G401 (cell line): ENCODE measurements at places on chromosomes 12 and 14.
A peak's percentile ranks its signal among the peaks of the same experiment; 100 is the strongest.

DNA sequence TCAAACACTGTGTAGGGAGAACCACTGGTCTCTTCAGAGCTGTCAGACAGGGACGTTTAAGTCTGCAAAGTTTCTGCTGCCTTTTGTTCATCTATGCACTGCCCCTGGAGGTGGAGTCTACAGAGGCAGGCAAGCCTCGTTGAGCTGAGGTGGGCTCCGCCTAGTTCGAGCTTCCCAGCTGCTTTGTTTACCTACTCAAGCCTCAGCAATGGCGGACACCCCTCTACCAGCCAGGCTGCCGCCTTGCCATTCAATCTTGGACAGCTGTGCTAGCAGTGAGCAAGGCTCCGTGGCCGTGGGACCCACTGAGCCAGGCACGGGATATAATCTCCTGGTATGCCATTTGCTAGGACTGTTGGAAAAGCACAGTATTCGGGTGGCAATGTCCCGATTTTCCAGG, 24.6 kb upstream of the YBX3 start:
- DNase-seq, result no peak

- no peak for DNase-seq
These were observed 126.4 kb downstream of the CCER1 start for GRCh38 chr12:90828621-90829020.

GRCh38 chr14:20632448-20632830, 9.1 kb downstream of the OR6S1 start:
- no peak for DNase-seq

DNA sequence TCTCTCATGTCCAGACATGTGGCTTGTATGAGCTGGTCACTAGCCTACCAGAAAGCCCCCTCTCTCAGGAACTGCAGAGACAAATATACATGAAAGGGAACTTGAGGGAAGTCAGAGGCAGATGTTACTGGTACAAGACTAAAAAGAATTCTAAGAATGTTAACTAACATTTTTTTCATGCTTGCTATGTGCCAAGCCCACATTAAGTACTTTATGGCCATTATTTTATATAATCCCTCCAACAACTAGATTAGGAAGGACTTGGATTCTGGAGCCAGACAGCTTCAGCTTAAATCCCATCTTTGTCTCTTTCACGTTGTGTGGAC, 24.6 kb downstream of the TTC9 start:
- no peak for DNase-seq

DNA sequence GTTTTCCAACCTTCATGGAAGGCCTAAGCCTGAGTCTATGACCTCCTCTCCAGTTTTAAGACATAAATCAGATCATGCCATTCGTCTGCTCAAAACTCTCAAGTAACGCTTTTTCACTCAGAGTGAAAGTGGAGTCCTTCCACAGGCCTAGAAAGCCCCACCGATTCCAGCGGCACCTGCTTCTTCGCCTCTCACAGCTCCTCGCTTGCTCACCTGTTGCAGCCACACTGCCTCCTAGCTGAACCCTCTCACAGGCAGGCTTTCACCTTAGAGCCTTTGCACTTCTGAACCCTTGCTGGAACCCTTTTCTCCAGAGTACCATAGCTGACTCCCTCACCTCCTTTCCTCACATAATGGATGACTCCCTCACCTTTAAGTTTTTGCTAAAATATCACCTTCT, 301.1 kb downstream of the ZFP36L1 start:
- DNase-seq, result no peak

DNA sequence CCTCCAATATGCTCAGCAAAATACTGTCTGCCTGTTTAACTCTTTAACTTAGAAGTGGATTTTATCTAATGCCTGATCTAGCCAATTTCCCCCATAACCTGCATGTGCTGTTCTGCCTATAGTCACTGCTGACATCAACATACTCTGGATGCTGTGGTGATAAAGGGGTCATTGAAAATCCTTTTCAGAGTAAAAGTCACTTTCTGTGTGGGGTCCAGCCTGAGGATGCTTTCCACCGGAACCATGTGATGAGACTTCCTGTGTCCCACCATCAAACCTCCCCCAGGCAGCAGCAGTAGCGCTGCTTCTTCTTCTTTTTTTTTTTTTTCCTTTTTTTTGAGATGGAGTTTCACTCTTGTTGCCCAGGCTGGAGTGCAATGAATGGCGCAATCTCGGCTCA, 607.0 kb downstream of the BCL11B start:
- DNase-seq, result no peak

DNA sequence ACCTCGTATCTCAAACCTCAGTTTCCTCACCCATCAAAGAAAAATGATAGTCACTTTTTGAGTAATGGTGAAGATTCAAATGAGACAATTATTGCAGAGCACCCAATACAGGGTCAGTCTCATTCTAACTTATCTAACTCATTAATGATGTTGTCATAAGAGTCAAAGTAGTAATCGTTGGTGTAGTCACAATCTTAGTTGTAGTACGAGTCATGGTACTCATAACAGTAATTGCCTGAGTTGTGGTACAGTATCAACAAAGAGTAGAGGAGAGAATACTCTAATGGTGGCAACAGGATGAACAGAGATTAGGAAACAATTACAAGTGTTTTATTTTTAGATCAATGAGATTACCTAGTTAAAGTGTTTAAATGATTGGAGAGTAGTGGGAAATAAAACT, 93.6 kb upstream of the TMTC2 start:
- no peak for DNase-seq

DNA sequence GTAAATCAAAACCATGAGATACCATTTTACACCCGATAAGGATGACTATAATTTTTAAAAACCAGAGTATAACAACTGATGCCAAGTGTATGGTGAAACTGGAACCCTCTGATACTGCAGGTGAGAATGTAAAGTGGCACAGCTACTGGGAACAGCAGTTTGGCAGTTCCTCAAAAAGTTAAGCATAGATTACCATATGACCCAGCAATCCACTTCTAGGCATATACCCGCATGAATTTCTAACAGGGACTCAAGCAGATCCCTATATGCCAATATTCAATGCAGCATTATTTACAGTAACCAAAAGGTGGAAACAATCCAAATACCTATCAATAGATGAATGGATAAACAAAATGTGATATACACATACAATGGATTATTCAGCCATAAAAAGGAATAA, 57.4 kb downstream of the BAZ1A start:
- no peak for DNase-seq

GRCh38 chr12:53869500-53869899, 69.1 kb upstream of the HOXC13 start:
- DNase-seq, result no peak

DNA sequence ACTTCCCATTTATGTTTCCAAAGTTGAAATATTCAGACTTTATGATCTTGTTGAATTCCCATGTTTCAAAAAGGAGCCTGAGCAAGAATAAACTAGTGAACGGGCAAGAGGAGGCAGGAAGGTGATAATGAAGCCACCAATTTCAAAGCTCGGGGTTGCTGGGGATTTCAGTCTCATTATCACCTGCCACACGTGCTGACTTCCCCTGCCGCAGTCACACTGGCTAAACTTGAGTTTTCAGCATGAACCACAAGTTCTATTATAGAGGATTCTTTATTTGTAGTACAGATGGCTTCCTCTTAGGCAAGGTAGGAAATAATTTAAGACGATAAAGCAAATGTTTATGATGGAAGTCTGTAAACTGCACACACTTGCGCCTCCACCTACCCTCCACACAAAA, 18.1 kb upstream of the DIABLO start:
- DNase-seq, result no peak

DNA sequence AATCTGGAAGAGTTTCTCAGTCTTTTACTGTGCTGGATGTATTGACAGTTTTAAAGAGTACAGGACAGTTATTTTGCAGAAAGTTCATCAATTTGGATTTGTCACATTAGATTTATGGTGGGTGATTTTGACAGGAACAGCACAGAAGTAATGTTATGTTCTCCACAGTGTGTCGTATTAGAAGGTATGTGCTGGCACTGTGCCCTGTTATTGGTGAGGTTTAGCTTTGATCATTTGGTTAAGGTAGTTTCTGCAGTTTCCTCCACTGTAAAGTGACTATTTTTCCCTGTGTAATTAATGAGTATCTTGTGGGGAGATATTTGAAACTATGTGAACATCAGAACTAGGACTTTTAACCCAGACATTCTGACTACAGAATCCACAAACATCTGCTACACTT, 308.5 kb upstream of the TBX3 start:
- no peak for DNase-seq

GRCh38 chr14:31084385-31084784, 58.2 kb upstream of the STRN3 start:
- no peak for DNase-seq

DNA sequence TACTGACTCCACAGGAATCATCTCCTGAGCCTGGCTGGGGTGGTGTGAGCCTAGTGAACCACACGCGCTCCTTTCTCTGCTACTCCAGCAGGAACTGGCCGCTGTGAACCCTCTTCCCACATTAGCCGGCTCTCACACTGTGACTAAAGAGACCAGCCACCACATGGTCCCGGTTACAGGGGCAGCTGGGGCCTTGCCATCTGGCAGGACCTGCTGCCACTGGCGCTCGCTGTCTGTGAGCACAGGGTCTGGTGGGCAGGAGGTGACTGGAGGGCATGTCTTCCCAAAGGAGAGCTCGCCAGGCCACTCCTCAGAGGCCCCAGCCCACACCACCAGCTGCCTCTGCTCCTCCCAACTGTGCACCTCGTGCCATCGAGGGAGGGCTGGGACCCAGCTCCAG, 99.3 kb downstream of the SINHCAF start:
- DNase-seq, result peak; percentile 9

GRCh38 chr14:103313704-103314103, 20.3 kb upstream of the EIF5 start:
- no peak for DNase-seq

GRCh38 chr12:12872934-12873275, 18.5 kb upstream of the GPRC5A start:
- no peak for DNase-seq

GRCh38 chr12:33180918-33181317, 258.7 kb downstream of the SYT10 start:
- DNase-seq, result no peak

GRCh38 chr12:5478081-5478706, 46.3 kb downstream of the NTF3 start:
- DNase-seq, result no peak

DNA sequence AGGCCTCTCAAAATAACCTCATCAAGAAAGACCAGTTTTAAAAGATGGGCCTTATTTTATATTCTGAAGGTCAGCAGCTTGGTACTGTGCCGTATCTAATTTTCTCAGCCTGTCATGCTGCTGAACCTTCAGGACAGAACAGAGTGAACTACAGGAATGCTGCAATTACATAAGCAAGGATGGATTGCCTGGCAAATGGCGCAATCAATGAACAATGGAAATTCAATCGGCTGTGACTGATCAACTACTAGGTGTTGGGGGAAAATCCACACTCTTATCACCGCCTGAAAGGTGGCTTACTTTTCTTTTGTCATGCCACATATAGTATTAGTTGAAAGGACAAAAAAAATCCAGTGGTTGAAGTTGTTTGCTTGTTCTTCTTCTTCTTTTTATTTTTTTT, 8.5 kb downstream of the ACSS3 start:
- DNase-seq, result no peak

GRCh38 chr12:123396954-123397353, 13.0 kb downstream of the KMT5A start:
- DNase-seq, result peak; percentile 28

DNA sequence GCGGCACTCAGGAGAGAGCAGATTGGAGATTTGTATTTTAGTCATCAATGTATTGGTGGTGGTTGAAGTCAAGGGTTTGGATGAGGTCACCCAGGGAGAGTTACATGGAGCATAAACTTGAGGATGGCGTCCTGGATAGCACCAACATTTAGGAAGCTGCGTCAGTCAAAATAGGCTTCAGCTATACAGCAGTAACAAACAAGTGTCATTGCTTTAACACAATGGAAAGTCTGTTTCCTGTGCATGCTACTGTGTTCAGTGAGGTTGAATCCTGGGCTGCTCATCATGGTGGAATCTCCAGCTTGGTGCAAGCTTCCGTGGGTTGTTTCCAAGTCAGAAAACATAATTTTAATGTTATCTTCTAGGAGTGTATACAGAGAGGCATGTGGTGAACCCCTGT, 180.4 kb downstream of the CFAP54 start:
- no peak for DNase-seq

GRCh38 chr14:60862283-60862682, 118.6 kb downstream of the TRMT5 start:
- no peak for DNase-seq

- DNase-seq, result no peak
These were observed 61.6 kb downstream of the SH2B3 start for GRCh38 chr12:111467092-111467856.
